Smooth muscle cell of the umbilical artery (primary cell): ENCODE measurements at places on chromosomes 3 and 15. TPM values are rescaled to one million over a fixed set of nuclear protein-coding genes. Genes with fewer than 3 reads are reported as not detected.

GOLGA8G gene
- under 0.01 TPM in 1 of 2 replicates, not detected in the other for total RNA-seq

UROC1 gene
- total RNA-seq = not detected in 2 replicates

PLA2G4E gene
- not detected in 2 replicates for total RNA-seq

SERINC4 gene
- total RNA-seq = not detected in 2 replicates

RAD51 gene
- 0.30 and 4.8 TPM in 2 replicates for total RNA-seq

SYNPR gene
- not detected in 2 replicates for total RNA-seq

GP5 gene
- 0.14 and 0.59 TPM in 2 replicates for total RNA-seq

MINAR1 gene
- 1.8 TPM in 2 replicates for total RNA-seq

CCDC191 gene
- total RNA-seq = 1.2 and 2.3 TPM in 2 replicates

LMAN1L gene
- total RNA-seq = not detected in 2 replicates

TF gene
- total RNA-seq = under 0.01 and 0.14 TPM in 2 replicates

DPH3 gene
- total RNA-seq = 32.7 and 36.2 TPM in 2 replicates

SLC28A1 gene
- not detected in 2 replicates for total RNA-seq

FBXO40 gene
- not detected in 2 replicates for total RNA-seq

TUSC7 gene
- total RNA-seq = not detected in 2 replicates

SCG5 gene
- total RNA-seq = 30.9 TPM in 2 replicates

DHFR2 gene
- 4.3 and 4.5 TPM in 2 replicates for total RNA-seq

NISCH gene
- total RNA-seq = 102 and 113 TPM in 2 replicates

FETUB gene
- total RNA-seq = not detected in 2 replicates

PATL2 gene
- total RNA-seq = 0.30 and 0.37 TPM in 2 replicates

AP3B2 gene
- 0.23 and 0.89 TPM in 2 replicates for total RNA-seq

CCR2 gene
- not detected in 2 replicates for total RNA-seq

LNP1 gene
- total RNA-seq = 3.3 and 3.9 TPM in 2 replicates
